ENCODE measurements at places on chromosomes 7 and 10. TPM values are rescaled to one million over a fixed set of nuclear protein-coding genes. Genes with fewer than 3 reads are reported as not detected.

DNA sequence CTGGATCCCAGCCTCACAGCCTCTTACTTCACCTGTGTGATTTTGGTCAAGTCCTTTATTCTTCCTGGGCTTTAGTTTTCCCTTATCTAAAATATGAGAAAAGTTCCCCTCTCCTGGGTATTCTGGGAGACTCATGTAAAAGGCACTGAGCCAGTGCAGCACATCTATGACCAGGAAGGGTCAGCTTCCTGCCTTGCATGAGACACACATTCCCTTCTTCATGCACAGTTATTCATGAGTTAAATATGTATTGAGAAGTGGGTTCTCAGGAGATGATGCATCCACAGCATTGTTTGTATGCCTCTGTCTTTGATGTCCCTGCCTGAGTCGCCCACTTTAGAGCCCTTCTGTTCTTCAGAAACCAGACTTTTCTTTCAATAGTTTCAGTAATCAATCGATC is 33.3 kb downstream of the EGFR start:
- H3K27me3 ChIP-seq = no peaks in the 10 kb centered on the region
- H3K4me1 ChIP-seq = peaks cover 44% of the 10 kb centered on the region
- H3K36me3 ChIP-seq = no peaks in the 10 kb centered on the region
- H3K4me3 ChIP-seq = no peak overlapping the region
- peak overlapping the region; percentile 82 for H3K27ac ChIP-seq

DNA sequence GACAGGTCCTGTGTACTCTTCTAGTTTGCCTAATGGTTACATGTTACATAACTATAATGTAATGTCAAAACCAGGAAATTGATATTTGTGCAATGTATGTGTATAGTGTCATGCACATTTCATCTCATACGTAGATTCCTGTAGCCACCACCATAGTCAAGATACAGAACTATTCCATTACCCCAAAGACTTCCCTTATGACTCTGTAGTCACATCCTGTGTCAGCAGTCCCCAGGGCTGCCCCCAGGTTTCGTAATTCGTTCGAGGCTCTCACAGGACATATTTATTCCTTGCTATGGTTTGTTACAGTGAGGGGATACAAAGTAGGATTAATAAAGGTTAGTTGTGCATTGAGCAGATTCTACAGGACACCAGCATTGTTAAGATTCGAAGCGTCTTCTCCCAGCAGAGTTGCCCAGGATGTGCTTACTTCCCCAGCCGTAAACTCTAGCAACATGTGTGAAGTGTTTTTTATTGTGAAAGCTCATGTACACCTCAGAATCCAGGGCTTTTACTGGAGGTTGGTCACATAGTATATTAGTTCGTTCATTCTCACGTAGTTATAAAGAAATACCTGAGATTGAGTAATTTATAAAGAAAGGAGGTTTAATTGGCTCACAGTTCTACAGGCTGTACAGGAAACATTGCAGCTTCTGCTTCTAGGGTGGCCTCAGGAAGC is 18.6 kb downstream of the RABGEF1 start:
- no peaks in the 10 kb centered on the region for H3K27me3 ChIP-seq
- no peak overlapping the region for H3K27ac ChIP-seq
- H3K4me3 ChIP-seq = no peak overlapping the region
- no peak for DNase-seq

DNA sequence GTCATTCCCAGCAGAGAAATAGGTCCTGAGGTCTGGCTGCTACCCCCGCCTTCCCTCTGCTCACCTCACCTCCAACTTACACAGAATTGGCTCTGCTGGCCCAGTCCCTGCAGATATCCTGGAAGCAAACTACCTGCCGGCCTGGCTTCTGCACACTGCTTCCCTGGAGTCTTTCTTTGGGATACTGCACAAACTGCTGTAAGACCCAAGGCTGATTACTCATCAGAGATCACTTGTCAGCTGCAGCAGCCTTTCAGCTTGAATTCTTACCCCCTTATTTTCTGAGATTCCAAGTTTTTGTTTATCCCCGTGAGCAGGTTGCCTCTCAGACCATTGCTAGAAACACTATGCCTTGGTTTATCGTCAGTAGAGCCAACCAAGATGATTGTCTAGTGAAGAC is 426.4 kb downstream of the PHTF2 start:
- no peaks in the 10 kb centered on the region for H3K27me3 ChIP-seq
- H3K4me3 ChIP-seq = no peak overlapping the region
- no peaks in the 10 kb centered on the region for H3K4me1 ChIP-seq
- no peak overlapping the region for H3K27ac ChIP-seq
- DNase-seq = peak; percentile 15
- no peaks in the 10 kb centered on the region for H3K36me3 ChIP-seq

DNA sequence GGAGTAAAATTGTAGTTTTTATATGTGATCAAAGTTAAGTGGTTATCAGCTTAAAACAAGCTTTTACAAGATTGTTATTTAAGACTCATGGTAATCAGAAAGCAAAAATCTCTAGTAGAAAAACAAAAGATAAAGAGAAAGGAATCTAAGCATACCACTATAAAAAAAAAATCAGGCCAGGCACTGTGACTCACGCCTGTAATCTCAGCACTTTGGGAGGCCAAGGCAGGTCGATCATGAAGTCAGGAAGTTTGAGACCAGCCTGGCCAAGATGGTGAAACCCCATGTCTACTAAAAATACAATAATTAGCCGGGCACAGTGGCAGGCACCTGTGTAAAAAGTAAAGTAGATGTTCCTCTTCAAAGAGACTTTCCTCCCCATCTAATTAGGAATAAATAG is 265.9 kb upstream of the NRP1 start:
- no peak overlapping the region for H3K27ac ChIP-seq
- DNase-seq = peak; percentile 17
- H3K36me3 ChIP-seq = no peaks in the 10 kb centered on the region
- H3K27me3 ChIP-seq = no peaks in the 10 kb centered on the region
- H3K4me3 ChIP-seq = no peak overlapping the region
- H3K4me1 ChIP-seq = no peaks in the 10 kb centered on the region

DNA sequence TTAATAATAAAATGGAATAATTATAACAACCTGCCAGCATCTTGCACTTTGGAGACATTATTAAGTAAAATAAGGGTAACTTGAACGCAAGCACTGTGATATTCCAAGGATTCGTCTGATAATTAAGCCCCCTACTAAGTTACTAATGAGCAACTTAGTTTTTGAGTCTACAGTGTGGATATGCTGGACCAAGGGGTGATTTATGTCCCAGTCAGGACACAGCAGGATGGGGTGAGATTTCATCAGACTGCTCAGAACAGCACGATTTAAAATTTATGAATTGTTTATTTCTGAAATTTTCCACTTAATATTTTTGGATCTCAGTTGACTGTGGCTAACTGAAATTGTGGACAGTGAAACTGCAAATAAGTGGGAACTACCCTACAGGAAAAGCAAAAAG is 182.8 kb upstream of the PHF14 start:
- H3K36me3 ChIP-seq = no peaks in the 10 kb centered on the region
- no peak overlapping the region for H3K27ac ChIP-seq
- H3K27me3 ChIP-seq = no peaks in the 10 kb centered on the region
- DNase-seq = no peak
- H3K4me3 ChIP-seq = no peak overlapping the region
- H3K4me1 ChIP-seq = no peaks in the 10 kb centered on the region

- H3K27me3 ChIP-seq = no peaks in the 10 kb centered on the region
- H3K4me3 ChIP-seq = peak overlapping the region; percentile 98
- peak; percentile 57 for DNase-seq
- peak overlapping the region; percentile 96 for H3K27ac ChIP-seq
- H3K4me1 ChIP-seq = peaks cover 26% of the 10 kb centered on the region
- H3K36me3 ChIP-seq = peaks cover 10% of the 10 kb centered on the region
These were observed 2.0 kb upstream of the LZTS2 start for GRCh38 chr10:100997360-100998182.

- no peak overlapping the region for H3K27ac ChIP-seq
- H3K4me1 ChIP-seq = peaks cover 8% of the 10 kb centered on the region
- peak; percentile 92 for DNase-seq
- peaks cover 2% of the 10 kb centered on the region for H3K36me3 ChIP-seq
- H3K4me3 ChIP-seq = no peak overlapping the region
- no peaks in the 10 kb centered on the region for H3K27me3 ChIP-seq
These were observed 105.5 kb downstream of the WNT2 start for GRCh38 chr7:117217106-117218035.

GRCh38 chr10:130018265-130018664 is 54.2 kb upstream of the EBF3 start:
- H3K4me1 ChIP-seq = peaks cover 9% of the 10 kb centered on the region
- H3K27me3 ChIP-seq = no peaks in the 10 kb centered on the region
- H3K27ac ChIP-seq = no peak overlapping the region
- H3K4me3 ChIP-seq = no peak overlapping the region
- no peaks in the 10 kb centered on the region for H3K36me3 ChIP-seq

- no peaks in the 10 kb centered on the region for H3K27me3 ChIP-seq
- peak; percentile 12 for DNase-seq
- H3K4me3 ChIP-seq = no peak overlapping the region
- H3K4me1 ChIP-seq = peaks cover 2% of the 10 kb centered on the region
- no peak overlapping the region for H3K27ac ChIP-seq
These were observed 80.7 kb downstream of the MMRN2 start for GRCh38 chr10:86876748-86877147.

DNA sequence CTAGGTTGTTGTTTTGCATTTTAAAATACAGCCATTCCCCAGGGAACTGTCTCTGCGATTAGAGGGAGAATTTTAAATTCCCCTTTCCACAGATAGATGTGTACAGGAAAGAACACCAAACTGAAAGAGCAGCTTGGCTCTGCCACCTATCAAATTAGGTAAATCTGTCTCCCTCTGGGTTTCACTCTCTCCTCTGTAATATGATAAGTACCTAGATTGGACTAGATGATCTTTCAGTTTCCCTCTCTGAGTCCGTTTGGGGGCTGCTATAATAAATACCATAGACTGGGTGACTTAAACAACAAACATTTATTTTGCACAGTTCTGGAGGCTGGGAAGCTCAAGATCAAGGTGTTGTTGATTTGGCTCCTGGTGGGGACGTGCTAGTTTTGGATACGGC is 186.0 kb downstream of the KIF20B start:
- no peak for DNase-seq
- H3K4me3 ChIP-seq = no peak overlapping the region
- no peaks in the 10 kb centered on the region for H3K4me1 ChIP-seq
- no peaks in the 10 kb centered on the region for H3K36me3 ChIP-seq
- H3K27me3 ChIP-seq = peaks cover 2% of the 10 kb centered on the region

- no peak overlapping the region for H3K27ac ChIP-seq
- no peaks in the 10 kb centered on the region for H3K27me3 ChIP-seq
- H3K4me3 ChIP-seq = no peak overlapping the region
- DNase-seq = no peak
- no peaks in the 10 kb centered on the region for H3K4me1 ChIP-seq
These were observed 33.4 kb downstream of the PRKAR2B start for GRCh38 chr7:107077699-107078516.

DNA sequence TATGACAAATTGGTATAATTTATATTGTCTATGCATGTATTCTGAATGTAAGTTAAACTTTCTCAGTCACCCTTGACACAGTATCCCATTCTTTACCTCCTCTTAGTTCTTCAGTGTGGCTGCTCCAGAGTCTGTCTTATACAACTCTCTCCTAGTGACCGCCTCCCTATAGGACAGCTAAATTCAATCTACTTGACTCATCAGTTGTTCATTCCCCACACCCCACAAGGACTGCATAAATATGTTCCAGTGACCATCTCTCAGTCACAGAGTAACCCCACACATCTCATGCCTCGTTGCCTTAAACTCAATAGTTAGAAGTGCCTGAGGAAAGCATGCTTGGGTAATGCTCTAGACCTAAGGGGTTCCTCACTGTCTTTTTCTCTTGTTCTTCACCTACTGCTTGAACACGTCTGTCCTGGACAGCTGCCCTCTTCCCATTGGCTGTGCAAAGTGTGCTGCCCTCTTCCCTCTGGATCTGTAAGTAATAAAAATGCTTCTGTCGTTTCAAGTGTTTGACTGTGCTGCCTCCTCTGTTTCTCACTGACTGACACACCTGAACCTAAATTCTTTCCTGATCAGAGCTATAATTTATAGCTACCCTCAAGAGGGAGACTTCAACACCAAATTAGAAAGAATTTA is 494.6 kb upstream of the GRM3 start:
- no peak for DNase-seq
- H3K27ac ChIP-seq = no peak overlapping the region
- no peaks in the 10 kb centered on the region for H3K36me3 ChIP-seq

DNA sequence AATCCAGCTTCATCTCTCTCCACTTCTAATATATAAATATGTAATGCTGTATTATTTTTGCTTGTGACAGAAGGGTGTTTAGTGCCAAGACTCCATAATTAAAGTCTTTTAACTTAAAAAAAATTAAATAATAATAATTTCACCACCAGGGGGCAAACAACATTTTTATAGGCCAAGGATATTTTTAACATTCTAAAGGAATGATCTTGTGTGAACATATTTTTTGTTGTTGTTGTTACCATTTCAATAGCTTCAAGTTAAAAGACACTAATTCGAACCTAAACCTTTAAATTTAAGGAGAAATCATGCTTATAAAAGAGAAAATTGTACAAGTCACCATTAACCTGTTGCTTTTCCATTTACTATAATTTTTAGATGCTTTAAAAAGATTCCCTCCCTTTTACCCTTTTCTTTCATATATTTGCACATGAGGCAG is 7.5 kb upstream of the DNAJC1 start:
- no peak overlapping the region for H3K27ac ChIP-seq
- no peaks in the 10 kb centered on the region for H3K27me3 ChIP-seq
- H3K36me3 ChIP-seq = no peaks in the 10 kb centered on the region

GRCh38 chr7:555551-556160 is 36.0 kb upstream of the PDGFA start:
- H3K27ac ChIP-seq = no peak overlapping the region
- no peak overlapping the region for H3K4me3 ChIP-seq
- H3K4me1 ChIP-seq = no peaks in the 10 kb centered on the region
- no peak for DNase-seq
- no peaks in the 10 kb centered on the region for H3K27me3 ChIP-seq

GRCh38 chr10:103451091-103451813 is 918 bp downstream of the CALHM2 start:
- peaks cover 25% of the 10 kb centered on the region for H3K36me3 ChIP-seq
- peaks cover 31% of the 10 kb centered on the region for H3K4me1 ChIP-seq
- peak overlapping the region; percentile 90 for H3K4me3 ChIP-seq
- H3K27ac ChIP-seq = peak overlapping the region; percentile 78

DNA sequence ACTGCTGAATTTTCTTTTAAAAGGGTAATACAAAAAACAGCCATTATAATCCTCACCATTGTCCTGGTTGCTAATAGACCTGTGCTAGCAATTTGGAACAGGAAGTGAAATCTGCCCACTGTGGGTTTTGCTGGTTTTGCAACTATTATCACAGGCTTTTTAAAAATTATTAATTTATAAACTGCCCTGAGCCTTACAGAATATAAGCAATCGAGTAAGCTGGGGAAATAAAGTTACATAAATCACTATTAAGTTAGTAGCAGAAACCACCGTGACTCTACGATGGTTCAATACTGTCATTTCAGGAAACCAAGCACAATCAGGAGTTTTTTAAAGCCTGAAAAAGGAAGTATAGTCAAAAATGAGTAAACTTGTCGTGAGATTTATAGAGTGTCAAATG is 62.3 kb downstream of the TMEM26 start:
- no peaks in the 10 kb centered on the region for H3K36me3 ChIP-seq
- H3K4me3 ChIP-seq = no peak overlapping the region
- DNase-seq = no peak
- H3K4me1 ChIP-seq = no peaks in the 10 kb centered on the region
- no peaks in the 10 kb centered on the region for H3K27me3 ChIP-seq
- no peak overlapping the region for H3K27ac ChIP-seq

SSC4D gene
- 0.33 TPM for total RNA-seq

C10orf105 gene
- total RNA-seq = under 0.01 TPM

PUS7 gene
- 8.8 TPM for total RNA-seq

TBC1D12 gene
- 13.9 TPM for total RNA-seq

All from fibroblast of lung (primary cell).